ELR (cell line): ENCODE measurements at places on chromosomes 2 and 18.

DNA sequence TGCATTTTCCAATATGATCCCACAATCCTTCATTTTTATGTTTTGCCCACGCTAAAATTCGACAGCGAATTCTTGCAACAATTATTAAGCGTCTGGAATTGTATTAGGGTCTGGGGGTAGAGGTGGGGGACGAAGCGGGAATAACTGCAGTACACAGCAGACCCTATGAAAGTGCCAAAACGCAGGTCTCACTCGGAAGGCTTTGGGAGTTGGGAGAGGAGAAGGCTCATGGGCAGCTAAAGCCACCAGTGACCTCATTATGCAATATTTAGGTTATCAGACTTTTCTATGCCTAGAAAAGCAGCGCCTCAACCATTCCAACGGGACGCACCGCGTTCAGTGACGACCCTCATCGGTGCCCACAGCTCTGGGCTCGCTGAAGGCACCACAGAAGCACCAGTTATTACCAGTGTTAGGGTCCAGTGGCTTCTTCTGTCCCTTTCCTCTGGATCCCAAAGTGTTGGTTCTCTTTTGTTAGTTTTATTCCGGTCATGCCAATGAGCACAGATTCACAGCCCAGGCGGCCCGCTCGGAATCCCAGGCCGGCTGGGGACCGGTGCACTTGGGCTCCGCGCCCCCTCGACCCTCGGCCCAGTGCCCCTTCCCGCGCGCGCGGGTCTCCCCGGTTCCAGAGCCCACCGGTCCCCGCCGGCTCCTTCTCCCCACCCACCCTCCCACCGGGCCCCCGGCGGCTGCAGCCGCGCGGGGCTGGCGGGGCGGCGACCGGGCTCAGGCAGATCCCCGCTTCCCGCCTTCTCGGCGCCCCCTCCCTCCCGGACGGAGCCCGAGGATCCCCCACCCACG lies 737 bp upstream of the MAPK4 start:
- no peak for DNase-seq

- DNase-seq: no peak
Measured at GRCh38 chr2:239271882-239272281, 128.9 kb downstream of the HDAC4 start.

DNA sequence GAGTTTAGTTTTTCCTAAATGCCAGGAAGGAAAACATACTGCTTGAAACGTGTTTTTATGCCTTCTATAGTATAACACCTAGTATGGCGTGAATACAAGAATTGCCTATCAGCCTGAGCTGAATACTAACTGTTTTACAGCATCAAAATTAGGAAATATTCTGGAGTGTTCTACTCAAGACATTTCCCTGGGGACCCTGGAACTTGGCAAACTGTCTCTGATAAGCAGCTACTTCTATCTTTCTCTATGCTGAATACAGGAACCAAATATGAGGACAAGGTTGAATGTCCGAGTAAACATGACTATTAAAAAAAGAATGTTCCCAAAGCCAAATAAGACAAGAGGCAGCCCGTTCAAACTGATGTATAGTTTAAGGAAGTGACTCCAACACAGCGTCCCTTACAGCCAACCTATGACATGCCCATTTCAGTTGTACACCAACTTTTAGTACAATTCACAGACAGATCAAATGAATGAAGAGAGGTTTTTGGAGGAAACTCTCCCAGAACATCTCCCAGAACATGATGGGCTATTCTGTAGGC lies 951.3 kb upstream of the ACVR2A start:
- DNase-seq: no peak

DNA sequence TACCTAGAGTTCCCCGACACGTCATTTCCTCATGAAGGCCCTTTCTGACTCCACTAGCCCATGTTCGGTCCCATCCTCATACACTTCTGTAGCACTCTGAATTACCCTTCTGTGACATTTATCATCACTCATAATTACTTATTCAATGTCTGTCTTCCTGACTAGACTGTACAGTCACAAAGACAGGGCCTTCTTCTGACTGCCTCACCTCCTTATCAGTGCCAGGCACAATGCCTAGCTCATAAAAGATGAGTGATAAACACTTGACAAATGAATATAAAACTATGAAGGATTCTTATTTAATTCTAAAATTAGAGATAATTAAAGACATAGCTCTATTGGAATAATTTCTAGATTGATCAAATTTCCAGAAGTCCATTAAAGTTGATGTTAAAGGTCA lies 1.4 kb upstream of the UBXN4 start:
- no peak for DNase-seq

GRCh38 chr2:40803900-40804299 lies 352.0 kb upstream of the SLC8A1 start:
- DNase-seq: no peak

GRCh38 chr2:238948765-238949641 lies 101.1 kb downstream of the TWIST2 start:
- DNase-seq: peak; percentile 86

DNA sequence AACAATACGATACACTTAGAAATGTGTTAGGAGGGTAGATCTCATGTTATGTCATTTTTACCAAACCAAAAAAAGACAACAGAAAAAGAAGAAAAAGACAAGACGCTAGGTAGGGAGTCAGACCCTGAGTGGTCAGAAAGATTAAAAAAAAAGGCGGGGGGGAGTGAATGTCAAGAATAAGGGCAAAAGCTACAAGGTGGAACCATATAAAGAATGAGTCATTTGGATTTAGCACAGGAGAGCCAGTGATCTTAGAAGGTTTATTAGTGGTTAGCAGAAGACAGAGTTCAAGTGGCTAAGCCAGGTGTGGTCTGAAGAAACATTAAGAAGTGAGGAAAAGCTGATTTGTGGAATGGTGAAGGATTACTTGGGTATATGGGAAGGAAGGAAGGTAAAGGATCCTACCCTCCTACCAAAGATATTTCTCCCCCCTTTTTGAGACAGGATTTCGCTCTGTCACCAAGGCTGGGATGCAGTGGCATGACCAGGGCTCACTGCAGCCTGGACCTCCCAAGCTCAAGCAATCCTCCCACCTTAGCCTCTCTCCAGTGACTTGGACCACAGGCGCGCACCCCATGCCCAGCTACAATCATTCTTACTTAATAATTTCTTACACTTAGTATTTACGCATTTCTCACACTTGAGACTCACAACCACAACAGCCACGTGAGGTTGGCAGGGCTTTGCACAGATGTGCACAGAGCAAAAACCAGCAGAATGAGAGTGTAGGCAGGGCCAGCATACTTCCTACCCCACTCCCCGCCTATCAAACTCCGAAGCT lies 2.6 kb downstream of the DSC2 start:
- no peak for DNase-seq

DNA sequence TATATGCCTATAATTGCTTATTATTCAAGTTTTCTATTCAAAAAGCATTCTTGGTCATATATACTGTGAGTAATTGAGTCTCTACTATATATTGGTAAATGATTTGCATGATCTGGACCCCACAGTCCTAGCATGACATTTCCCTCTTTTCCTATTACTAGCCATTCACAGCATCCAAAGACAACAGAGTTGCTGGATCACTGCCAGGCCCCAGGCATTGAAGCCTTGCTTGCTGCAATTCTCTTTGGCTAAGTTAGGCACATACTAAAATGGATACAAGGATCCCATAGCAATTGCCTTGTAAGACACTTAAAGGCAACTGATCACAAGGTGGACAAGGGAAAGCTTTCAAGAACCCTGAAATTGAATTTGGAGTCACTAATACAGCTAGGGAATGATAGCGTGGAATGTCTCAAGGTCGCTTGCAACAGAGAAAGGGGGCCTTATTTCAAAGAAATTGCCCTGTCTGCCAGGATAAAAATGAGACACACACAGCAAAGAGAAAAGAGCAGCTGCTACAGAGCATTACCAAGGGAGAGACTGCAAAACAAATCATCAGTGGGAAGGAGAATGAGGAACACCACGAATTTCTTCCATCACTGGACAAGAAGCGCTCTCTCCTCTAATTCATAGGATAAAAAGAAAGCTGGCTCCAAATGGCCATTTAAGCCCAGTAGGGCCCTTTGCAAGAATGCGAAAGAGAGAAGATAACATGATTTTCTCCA lies 77.1 kb upstream of the EPHA4 start:
- no peak for DNase-seq

DNA sequence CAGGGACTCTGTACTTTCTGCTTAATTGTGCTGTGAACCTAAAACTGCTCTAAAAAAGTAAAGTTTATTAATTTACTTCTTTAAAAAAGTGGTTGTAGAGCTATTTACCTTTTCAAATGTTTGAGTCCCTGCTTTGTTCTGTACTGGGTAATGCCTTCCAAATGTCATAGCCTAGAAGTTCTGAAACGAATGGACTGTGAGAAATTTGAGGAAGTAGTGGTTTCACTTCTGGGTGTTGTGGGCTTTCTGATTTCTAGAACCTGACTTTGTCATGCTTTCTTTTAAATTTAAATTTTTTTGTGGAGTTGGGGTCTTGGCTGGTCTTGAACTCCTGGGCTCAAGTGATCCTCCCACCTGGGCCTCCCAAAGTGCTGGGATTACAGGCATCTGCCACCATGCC lies 44.6 kb downstream of the SMAD4 start:
- no peak for DNase-seq

GRCh38 chr2:128315829-128316776 lies 2.6 kb downstream of the HS6ST1 start:
- no peak for DNase-seq

- peak; percentile 97 for DNase-seq
Measured at GRCh38 chr2:10493634-10494281, 45.6 kb upstream of the ODC1 start.

DNA sequence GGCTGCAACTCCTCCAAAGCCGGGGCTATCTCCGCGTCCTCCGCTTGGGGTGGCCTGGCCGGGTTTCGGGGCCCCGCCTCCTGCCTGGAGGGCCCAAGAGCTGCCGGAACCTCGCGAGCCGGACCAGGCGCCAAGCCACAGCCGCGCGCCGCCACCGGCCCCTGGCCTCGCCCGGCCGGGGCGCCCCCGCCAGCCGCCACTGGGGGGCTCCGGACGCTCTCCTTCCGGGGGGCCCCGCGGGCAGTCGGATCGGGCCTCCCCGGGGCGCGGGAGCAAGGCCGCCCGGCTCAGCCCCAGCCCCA lies 17.4 kb upstream of the HAAO start:
- DNase-seq: peak; percentile 88

DNA sequence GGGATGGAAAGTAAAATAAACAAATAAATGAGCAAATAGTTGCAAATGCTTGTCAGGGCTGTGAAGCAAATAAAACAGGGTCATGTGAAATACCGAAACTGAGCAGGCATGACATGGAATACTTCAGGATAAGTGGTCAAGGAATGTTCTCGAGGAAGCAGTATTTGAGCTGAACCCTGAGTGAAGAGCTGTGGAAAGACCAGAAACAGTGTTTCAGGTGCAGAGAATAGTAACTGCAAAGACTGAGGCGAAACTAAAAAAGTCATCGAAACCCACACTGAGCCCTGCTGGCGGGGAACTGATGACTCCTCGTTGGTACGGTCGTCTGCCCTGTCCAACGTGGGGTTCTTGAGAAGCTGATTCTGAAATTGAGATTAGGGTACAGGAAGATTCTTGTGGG lies 27.2 kb upstream of the MYCN start:
- DNase-seq: no peak

DNA sequence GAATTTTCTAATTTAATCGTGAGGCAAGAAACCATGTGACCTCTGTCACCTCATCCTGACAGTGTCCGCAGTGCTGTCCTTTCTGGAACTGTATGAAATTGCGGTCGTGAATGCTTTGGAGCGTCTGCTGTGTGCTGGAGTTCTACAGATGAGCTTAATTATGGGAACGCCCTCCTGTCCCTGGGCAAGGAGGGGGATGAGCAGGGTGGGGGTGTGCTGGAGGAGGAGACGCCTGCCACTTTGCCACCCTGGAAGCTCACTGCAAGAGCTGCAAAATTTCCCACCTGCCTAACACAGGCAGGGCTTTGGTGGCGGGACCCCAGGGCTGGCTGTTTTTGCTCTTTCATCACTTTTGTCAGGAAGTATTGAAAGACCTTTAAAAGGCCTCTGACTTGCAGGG lies 6.5 kb downstream of the LPIN1 start:
- DNase-seq: no peak

DNA sequence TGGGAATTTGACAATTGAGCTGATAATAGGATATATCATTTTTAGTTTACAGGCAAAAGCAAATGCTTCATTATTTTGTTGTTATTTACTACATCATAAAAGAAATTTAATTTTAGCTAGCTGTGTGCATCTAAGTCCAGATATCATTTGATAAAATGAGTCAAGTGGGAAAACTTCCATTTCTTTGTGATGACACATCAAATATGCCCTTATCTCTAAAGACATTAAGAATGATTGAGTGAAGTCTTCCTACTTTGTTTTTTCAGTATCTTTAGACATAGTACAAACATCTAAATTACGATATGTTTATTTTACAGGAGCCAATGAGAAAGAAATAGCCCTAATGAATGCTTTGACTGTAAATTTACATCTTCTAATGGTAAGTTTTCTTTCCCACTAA lies 77.0 kb downstream of the KYNU start:
- peak; percentile 21 for DNase-seq

- DNase-seq: no peak
Measured at GRCh38 chr18:22005191-22005841, 164.1 kb upstream of the GATA6 start.

- no peak for DNase-seq
Measured at GRCh38 chr2:108444941-108445840, 3.8 kb upstream of the GCC2 start.

DNA sequence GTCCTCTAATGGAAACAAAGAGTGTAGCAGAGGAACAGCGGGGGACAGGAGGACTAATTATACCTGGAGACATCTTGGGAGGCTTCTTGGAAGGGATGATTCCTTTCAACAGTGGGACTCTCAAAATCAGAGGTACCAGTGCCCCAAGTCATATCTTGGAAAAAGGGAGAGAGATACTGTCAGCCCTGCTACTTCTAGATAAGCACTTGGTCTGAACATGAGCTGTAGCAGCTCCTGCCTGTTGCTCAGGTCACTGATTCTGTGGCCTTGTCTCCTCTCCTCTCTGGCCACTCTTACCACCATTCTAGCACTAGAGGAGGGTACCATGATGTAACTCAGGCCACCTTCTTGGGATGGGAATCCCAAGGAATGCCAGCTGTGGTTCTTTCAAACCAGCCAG lies 54.5 kb downstream of the MFSD6 start:
- no peak for DNase-seq

DNA sequence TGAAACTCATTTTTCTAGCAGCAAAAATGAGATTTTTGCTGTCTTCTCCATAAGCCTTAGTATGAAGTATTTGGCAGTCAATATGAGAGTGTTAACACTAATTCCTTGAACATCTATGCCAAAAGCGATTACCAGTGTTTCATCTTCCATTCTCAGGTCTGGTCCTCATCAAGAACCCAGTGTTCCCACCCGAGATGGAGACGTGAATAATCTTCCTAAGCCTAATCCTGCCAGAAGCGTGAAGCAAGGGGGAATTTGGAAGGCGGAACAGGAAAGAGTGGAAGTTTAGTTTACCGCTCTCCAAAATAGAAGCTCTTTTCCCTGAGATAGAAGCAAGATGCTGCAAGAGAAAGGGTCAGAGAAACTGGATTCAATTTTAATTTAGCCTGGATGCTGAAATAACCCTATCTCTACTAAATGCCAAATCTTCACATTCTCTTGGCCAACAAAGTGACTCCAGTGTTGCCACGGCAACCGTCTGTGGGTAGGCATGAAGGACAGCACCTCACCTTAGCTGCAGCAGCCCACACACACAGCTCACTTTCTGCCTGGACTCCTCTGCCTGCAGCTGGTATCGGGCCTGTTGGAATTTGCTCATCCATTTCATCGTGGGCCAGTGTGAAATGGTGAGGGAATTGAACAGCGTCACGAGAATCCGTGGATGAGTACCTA lies 711.1 kb downstream of the CBLN2 start:
- DNase-seq: no peak

GRCh38 chr2:150607390-150607811 lies 119.9 kb upstream of the RND3 start:
- DNase-seq: no peak
